H54 (cell line): ENCODE measurements at places on chromosomes 3 and 15.

GRCh38 chr15:33985287-33985686 is 17.0 kb downstream of the CHRM5 start:
- DNase-seq: peak; percentile 14

DNA sequence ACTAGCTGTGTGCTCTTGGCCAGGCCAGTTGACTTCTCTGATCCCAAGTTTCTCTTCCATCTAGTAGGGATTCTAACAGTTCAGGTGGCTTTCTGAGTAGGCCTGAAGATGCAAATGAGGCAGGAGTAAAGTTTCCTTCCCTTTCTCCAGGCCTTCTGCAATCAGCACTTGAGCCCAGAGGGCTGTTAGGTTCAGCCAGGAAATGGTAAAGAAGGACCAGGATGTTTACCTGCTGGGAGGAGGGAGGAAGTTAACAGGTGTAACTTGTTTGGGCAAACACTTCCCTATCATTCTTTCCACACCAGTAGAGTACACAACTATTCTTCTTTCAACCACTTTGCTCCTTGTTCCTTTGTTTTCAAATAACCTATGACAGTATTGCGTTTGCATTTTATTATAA is 13.3 kb upstream of the TNFSF10 start:
- DNase-seq: no peak

DNA sequence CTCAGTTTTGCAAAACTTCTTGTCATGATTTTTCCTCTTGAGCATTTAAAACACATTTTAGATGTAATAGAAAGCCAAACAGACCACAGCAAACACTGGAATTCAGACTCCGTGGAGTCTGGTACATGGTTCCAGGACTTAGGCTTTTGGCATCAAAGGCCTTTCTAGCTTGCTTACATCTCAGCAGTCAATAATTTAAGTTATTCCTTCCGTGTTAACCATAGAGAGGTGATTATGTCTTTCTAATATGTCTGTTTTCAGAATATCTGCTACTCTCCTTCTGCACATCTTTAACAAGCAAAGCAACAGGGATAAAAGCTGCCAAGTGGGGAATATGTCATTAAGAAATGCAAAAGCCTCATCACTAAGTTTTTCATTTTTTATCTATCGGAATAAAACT is 171.7 kb upstream of the CRBN start:
- no peak for DNase-seq

DNA sequence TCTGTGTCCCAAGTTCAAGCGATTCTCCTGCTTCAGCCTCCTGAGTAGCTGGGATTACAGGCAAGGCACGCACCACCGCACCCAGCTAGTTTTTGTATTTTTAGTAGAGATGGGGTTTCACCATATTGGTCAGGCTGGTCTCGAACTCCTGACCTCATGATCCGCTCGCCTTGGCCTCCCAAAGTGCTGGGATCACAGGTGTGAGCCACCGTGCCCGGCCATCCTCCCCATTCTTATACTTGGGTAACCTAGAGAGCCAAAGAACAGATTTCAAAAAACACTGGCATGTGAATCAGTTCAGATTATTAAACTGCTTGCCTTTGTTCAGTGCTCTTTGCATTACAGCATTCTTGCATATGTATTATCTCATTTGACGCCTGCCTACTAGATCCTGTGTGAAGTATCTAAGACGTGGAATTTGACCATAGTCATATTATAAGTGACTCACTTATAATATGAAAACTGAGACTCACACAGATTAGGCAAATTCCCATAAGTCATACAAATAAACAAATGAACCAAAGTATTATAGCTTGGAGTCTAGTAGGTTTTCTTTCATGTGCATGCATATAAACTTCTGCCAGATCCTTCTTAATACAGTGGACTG is 123.5 kb downstream of the UNC13C start:
- no peak for DNase-seq

GRCh38 chr3:186138272-186138981 is 29.5 kb upstream of the ETV5 start:
- no peak for DNase-seq

GRCh38 chr3:15294929-15295328 is 37.5 kb downstream of the SH3BP5 start:
- DNase-seq: no peak

DNA sequence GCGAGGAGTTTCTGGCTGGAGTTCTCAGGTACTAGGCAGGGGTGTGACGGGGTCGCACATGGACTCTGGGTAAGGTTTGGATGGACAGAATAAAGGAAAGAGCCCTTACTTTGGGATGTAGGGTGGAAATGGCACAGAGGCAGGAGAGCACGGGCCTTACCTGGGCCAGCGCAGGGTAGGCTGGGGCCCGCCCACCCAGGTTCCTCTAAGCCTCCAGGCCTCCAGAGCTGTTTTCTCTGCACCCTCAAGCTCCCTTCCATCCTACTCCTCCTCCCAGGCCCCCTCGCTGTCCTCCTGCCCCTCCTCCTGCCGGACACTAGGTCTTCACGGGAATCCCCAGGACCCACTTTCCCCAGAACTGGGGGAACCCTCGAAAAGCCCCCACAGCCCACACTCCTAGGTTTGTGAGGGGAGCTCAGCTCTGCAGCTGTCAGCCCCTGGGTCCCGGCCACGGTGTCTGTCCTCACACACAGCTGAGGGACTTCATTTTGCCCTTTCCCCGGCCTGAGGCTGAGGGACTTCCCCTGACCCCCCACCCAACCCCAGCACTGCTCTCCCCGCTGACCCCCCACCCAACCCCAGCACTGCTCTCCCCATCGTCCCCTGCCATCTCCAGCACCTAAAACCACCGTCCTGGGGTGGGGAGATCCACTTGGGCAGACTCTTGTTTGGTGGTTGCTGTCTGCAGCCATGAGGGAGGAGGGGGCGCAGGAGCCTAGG is 53.0 kb upstream of the PCSK6 start:
- DNase-seq: no peak

DNA sequence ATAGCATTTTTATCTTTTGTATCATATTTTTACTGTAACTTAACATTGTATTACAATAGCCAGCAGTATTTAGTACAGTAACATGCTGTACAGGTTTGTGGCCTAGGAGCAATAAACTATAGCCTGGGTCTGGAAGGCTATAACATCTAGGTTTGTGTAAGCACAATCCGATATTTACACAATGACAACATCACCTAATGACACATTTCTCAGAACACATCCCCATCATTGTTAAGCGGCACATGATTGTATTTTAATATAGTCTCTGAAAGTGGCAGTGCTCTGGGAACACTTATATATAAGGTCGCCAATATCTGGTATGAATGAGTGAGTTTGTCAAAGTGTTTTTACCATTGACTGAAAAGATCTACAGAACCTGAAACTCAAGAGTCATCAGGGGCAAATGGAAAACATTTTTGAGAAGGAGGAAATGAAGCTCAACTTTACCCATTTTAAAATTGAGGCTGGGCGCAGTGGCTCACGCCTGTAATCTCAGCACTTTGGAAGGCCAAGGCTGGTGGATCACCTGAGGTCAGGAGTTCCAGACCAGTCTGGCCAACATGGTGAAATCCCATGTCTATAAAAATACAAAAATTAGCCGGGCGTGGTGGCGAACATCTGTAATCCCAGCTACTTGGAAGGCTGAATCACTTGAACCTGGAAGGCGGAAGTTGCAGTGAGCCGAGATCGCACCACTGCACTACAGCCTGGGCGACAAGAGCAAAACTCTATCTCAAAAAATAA is 38.8 kb upstream of the TNFSF10 start:
- no peak for DNase-seq

DNA sequence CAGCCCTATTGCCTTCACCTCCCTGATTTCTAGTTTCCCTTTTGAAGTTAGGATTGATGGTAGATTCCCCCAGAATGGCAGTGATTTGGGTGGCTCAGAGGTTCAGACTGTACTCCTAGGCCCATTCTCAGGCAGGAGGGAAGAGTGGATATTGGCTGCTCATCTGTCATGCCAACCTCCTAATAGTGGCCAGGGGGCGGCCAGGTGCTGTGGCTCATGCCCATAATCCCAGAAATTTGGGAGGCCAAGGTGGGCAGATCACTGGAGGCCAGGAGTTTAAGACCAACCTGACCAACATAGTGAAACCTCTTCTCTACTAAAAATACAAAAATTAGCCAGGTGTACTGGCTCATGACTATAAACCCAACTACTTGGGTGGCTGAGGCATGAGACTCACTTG is 11.3 kb downstream of the RRP9 start:
- DNase-seq: no peak

GRCh38 chr3:194537732-194538247 is 51.0 kb upstream of the ATP13A3 start:
- peak; percentile 72 for DNase-seq

DNA sequence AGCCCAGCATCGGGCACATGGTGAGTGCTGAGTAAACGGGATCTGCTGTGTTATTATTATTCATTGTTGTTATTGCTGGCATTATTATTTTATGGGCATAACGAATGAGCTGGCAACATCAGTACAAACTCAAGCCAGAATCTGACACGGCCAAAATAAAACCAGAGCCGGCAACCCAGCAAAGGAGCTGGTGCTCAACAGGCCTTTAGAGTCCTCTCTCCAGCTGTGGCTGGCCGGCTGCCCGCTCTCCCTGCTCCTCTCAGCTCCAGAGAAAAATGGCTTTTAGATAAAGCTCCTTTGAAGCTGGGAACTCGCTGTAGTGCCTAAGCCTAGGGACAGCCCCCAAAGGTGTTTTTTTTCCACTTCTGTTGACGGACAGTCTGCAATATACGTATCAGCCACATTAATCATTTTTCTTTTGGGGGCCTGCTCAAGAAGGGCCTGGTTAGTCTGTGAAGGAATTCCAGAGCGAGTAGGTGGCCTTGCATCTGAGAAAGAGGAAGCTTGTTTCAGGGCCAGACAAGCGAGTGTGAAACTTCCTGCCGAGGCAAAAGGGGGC is 193.9 kb upstream of the UBE2E1 start:
- peak; percentile 41 for DNase-seq

GRCh38 chr15:75727851-75728715 is 15.4 kb upstream of the CSPG4 start:
- no peak for DNase-seq

- DNase-seq: no peak
Measured at GRCh38 chr3:153752405-153753027, 368.7 kb upstream of the ARHGEF26 start.

DNA sequence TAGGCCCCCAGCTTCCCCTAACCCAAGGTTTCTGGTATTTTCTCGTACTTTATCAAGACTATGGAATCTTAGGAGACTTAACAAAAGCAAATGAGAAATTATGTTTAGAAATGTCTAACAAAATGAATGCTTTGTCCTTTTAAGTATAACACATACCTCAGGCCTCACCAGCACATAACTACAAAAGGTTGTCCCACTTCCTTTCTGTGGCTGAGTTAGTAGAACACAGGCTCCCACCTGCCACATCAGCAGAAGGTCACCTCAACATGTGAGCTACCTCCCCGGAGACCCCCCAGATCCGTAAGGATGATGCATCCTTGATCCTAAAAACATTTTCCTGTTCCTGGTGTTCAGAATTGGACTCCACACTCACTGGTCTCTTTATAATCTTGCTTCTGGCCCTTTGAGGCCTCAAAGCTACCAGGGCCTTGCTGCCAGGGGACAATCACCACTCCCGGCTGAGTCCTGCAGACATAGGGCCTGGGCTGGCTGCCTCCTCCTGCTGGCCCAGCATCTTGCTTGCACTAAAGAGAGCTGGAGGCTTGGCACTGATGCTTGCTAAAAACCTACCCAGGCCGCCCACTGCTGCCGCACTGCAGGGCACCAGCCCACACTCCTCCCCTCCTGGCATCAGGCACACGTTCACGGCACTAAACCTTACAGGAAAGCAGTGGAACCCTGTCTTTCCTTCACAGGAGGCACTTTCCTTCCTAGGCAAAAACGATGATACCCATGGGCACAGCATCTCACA is 2.9 kb downstream of the CCRL2 start:
- DNase-seq: no peak

DNA sequence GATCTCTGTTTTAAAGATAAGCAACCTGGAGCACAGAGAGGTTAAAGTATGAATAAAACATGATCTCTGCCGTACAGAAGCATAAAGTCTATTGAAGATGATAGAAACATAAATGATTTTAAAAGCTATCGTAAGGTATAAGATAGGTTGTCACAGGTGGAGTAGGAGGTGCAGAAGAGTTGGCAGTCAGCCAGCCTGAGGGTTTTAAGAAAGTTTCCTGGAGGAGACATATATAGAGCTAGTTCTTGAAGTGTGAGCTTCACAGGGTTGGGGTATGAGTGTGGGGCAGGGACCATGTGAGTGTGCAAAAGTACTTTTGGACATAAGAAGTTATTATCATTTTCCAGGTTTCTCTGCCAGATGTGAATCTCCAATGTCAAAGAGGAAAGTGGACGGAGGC is 3.9 kb upstream of the FGF12 start:
- DNase-seq: no peak

DNA sequence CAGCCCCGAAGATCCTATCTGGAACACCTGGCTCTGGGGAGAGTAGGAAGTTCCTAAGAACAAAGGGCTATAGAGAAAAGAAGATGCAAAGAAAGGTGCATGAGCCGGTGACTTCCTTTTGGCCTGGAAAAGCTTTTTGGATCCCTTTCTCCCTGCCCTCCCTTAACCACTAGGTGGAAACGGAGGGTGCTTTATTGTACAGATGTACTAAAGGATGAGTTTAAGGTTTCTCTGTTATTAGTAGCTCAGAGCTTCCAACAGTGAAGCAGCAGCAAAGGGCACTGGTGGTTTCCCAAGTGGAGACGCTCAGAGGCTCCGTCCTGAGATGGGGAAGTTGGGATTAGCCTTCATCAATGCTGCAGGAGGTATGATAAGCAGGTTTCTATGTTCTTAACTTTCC is 5.9 kb upstream of the ADGRG7 start:
- no peak for DNase-seq

DNA sequence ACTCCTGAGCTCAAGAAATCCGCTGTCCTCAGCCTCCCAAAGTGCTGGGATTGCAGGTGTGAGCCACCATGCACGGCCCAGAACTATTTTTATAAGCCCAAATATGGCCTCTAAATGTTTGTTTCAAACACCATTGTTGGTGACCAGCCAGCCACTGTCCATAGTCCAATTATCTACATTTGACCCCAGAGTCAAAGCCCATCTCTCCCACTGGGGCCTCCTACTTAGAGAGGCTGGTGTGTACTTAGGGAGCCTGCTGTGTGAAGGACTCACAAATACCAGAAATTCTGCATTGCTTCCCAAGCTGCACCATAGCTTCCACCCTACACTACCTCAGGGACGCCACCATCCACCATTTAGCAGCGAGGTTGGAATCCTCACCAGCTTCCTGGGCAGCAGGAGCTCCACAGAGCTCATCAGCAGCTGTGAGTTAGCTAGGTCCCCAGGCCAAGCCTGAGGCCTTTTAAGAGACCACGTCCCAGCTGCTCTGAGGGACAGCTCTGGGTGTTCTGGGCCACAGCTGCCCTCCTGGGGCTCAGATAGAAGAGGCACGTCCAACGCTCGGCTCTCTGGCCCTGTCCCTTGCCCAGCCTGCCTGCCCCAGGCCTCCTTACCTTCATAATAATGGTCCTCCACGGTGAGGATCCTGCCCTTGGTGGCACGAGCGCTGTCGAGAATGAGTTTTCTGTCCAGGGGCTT is 29.5 kb downstream of the TKT start:
- no peak for DNase-seq

DNA sequence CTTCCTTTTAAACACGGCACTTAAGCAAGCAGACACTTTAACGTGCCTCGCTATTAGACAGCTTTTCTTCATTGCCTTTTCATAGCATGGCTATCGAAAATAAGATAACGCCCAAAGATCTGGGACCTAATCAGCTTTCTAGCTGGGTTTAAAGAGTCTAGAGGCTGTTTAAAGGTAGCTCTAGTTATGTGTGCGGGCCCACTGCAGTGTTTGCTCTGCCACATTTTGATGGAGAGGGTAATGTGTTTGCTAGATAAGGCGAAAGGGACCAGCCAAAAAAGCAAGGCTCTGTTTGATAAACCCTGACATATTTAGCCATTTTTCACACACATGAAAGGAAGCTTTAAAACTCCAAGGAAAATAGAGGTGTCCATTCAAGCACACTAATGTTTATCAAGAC is 91.6 kb downstream of the NR2F2 start:
- DNase-seq: no peak
